ENCODE measurements at places on chromosomes 6 and 20. TPM values are rescaled to one million over a fixed set of nuclear protein-coding genes. Genes with fewer than 3 reads are reported as not detected.
A peak's percentile ranks its signal among the peaks of the same experiment; 100 is the strongest.

The TMEM217 gene
- total RNA-seq: 1.4 TPM

The PNPLA1 gene
- total RNA-seq: 0.20 TPM

The BNIP5 gene
- 0.06 TPM for total RNA-seq

The CTAGE9 gene
- not detected for total RNA-seq

The IRAK1BP1 gene
- 16.8 TPM for total RNA-seq

The PRPH2 gene
- total RNA-seq: 5.8 TPM

The CST4 gene
- not detected for total RNA-seq

The FAM83C gene
- not detected for total RNA-seq

The RAET1G gene
- total RNA-seq: not detected

The FRS3 gene
- total RNA-seq: 7.8 TPM

GRCh38 chr6:37515712-37516075, 16.0 kb upstream of the CCDC167 start:
- H3K4me3 ChIP-seq: no peak overlapping the region
- no peaks in the 10 kb centered on the region for H3K36me3 ChIP-seq
- H3K27me3 ChIP-seq: peaks cover 21% of the 10 kb centered on the region
- H3K27ac ChIP-seq: peak overlapping the region; percentile 88

- no peaks in the 10 kb centered on the region for H3K4me1 ChIP-seq
- no peaks in the 10 kb centered on the region for H3K36me3 ChIP-seq
- no peak overlapping the region for H3K27ac ChIP-seq
- no peaks in the 10 kb centered on the region for H3K27me3 ChIP-seq
Observed at GRCh38 chr6:25981568-25982263, 19.1 kb downstream of the TRIM38 start.

DNA sequence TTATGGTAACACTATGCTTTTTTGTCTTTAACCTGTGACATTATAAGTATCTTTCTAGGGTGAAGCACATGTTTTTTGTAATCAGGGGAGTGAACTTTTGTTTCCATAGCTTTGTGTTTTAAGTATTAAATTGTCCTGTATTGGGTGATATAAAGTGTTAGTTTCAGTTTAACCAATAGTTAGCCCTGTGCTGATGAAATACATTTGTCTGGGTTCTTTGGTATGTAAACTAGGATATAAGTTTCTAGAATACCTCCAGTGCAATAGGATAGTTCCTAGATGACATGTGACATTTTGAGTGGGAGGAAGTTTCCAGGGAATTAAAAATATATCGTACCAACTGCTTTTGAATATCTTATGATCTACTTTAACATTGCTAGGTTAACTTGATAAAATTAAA, 611.0 kb upstream of the MARCKS start:
- no peaks in the 10 kb centered on the region for H3K27me3 ChIP-seq
- DNase-seq: no peak
- H3K4me1 ChIP-seq: no peaks in the 10 kb centered on the region
- H3K36me3 ChIP-seq: no peaks in the 10 kb centered on the region
- H3K27ac ChIP-seq: no peak overlapping the region
- no peak overlapping the region for H3K4me3 ChIP-seq

DNA sequence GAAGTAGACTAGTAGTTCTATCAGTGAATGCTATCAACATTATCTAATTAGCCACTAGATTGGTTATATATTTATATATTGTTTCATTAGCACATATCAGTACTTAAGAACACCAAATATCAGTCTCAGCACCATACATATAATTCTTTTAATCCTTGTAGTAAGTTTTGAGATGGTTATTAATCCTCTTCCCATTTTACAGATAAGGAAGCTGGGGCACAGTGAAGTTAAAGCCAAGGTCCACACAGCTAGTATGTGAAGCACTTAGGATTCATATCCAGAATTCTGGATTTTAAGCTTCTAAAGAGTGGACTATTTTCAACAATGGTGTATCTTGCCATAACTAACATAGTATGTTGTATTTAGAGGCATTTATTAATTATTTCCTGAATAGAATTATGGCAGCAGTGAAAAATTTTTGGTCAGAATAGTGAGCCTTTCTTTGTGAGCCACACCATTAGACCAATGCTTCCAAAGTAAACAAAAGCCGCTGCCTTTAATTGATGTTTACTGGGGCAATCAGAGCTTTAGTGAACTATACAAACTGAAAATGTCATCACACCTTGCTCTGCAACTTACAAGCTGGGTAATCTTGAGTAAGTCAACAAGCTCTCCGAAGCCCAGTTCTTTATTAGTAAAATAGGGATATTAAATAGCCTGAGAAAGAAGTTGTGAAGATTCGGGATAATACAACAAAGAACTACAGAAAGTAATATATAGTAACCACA, 41.9 kb upstream of the HBS1L start:
- H3K36me3 ChIP-seq: no peaks in the 10 kb centered on the region
- DNase-seq: no peak
- H3K27ac ChIP-seq: no peak overlapping the region
- no peaks in the 10 kb centered on the region for H3K4me1 ChIP-seq
- H3K4me3 ChIP-seq: no peak overlapping the region
- H3K27me3 ChIP-seq: no peaks in the 10 kb centered on the region

DNA sequence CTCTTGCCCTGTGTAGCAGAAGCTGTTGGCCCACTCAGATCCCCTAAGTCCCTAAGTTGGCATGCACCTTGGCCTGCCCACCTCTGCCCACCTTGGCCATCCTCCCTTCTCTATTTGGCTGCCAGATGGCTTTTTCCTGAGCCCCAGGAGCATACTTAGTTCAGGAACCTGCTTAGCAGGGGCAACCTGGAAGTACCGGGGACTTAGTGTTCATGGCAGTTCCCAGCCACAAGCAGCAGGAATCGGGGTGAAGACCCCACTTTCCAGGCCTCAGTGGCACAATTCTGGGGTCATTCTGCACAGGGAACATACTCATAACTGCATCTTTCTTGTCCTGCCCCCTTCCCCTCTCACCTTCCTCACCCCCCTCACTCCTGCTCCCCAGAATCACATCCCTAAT, 158.0 kb upstream of the PMEPA1 start:
- H3K36me3 ChIP-seq: no peaks in the 10 kb centered on the region
- no peaks in the 10 kb centered on the region for H3K4me1 ChIP-seq
- H3K27ac ChIP-seq: no peak overlapping the region
- no peak overlapping the region for H3K4me3 ChIP-seq
- no peaks in the 10 kb centered on the region for H3K27me3 ChIP-seq

GRCh38 chr20:21615617-21616080, 89.8 kb upstream of the PAX1 start:
- DNase-seq: peak; percentile 92
- peaks cover 10% of the 10 kb centered on the region for H3K4me1 ChIP-seq
- H3K36me3 ChIP-seq: no peaks in the 10 kb centered on the region
- no peak overlapping the region for H3K4me3 ChIP-seq
- no peaks in the 10 kb centered on the region for H3K27me3 ChIP-seq

GRCh38 chr20:58967652-58968429, 13.2 kb upstream of the NELFCD start:
- H3K36me3 ChIP-seq: no peaks in the 10 kb centered on the region
- no peak overlapping the region for H3K27ac ChIP-seq
- H3K4me3 ChIP-seq: no peak overlapping the region
- DNase-seq: no peak
- H3K27me3 ChIP-seq: no peaks in the 10 kb centered on the region
- H3K4me1 ChIP-seq: no peaks in the 10 kb centered on the region

GRCh38 chr6:168157272-168158212, 78.5 kb upstream of the FRMD1 start:
- H3K4me3 ChIP-seq: no peak overlapping the region
- no peaks in the 10 kb centered on the region for H3K36me3 ChIP-seq
- DNase-seq: peak; percentile 57
- no peaks in the 10 kb centered on the region for H3K27me3 ChIP-seq

DNA sequence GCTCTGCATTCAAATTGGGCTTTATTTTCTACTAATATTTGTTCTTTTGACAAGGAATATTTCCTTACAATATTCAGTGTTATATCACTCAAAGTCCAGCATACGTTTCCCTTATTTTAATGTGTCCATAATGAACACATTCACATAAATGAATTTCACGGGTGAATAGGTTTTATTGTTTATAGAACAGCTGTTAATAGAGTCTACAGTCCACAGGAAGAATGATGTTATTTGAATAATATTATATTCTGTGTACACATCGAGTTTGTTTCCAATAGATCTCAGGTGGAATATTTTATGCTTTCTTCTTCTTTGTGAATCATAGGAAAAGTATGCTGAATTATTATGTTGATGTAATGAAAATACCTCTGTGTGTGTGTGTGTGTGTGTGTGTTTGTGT, 582.4 kb downstream of the CDH26 start:
- no peak for DNase-seq
- H3K27ac ChIP-seq: no peak overlapping the region
- no peaks in the 10 kb centered on the region for H3K36me3 ChIP-seq
- H3K4me3 ChIP-seq: no peak overlapping the region
- H3K27me3 ChIP-seq: no peaks in the 10 kb centered on the region

DNA sequence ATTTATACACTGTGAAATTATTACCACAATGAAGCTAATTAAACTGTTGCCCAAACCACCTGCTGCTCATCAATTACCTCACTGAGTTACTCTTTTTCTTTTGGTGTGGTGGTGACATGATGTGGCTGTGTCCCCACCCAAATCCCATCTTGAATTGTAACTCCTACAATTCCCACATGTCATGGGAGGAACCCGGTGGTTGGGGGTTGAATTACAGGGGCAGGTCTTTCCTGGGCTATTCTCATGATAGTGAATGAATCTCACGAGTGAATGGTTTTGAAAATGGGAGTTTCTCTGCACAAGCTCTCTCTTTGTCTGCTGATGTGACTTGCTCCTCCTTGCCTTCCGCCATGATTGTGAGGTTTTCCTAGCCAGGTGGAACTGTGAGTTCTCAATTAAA, 145.0 kb downstream of the LRRC1 start:
- no peak overlapping the region for H3K27ac ChIP-seq
- no peak for DNase-seq
- no peaks in the 10 kb centered on the region for H3K27me3 ChIP-seq
- H3K4me3 ChIP-seq: no peak overlapping the region

DNA sequence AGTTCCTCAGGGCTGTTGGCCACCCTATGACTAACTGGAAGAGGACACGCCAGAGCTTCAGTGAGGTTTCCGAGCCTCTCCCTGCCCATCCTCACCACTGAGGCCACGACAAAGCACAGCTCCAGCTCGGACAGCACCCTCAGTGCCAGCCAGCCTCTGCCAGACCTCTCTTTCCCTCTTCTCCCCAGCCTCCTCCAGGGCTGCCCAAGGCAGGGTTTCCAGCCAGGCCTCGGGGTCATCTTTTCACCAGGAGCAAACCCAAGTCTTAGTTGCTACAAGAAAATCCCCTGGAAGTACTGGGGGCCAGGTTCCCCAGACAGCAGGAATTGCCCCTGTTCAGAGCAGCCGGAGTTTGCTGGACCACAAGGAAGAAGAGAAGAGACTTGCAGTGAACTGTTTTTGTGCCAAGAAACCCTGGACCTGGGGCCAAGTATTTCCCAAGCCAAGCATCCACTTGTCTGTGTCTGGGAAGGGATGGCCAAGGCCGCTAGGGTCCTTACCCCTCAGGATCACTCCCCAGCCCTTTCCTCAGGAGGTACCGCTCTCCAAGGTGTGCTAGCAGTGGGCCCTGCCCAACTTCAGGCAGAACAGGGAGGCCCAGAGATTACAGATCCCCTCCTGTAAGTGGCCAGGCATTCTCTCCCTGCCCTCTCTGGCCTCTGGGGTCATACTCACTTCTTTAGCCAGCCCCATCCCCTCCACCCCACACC, 41.6 kb downstream of the PLAGL2 start:
- DNase-seq: peak; percentile 17
- H3K4me3 ChIP-seq: no peak overlapping the region

DNA sequence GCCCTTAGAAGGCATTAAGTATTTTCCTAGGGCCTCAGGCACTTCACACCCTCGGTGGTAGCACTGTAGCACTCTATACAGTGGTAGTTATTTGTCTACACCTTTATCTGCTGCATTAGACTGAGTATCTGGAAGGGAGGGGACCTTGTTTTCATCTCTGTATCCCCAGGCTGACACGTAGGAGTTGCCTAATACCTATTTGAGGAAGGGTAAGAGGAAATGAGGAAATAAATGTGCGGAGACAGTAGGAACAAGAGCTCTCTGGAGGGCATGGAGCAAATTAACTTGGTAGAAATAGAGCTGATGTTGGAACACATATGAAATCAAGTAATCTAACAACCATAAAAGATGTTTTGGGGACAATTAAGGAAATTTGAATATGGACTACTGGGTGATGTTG, 3.9 kb downstream of the CNPY3 start:
- peak; percentile 94 for DNase-seq
- H3K27me3 ChIP-seq: no peaks in the 10 kb centered on the region
- no peak overlapping the region for H3K27ac ChIP-seq
- peaks cover 33% of the 10 kb centered on the region for H3K36me3 ChIP-seq
- peaks cover 20% of the 10 kb centered on the region for H3K4me1 ChIP-seq
- no peak overlapping the region for H3K4me3 ChIP-seq

GRCh38 chr6:27767851-27768250, 144.3 kb downstream of the OR2B2 start:
- peaks cover 9% of the 10 kb centered on the region for H3K27me3 ChIP-seq
- no peak for DNase-seq

DNA sequence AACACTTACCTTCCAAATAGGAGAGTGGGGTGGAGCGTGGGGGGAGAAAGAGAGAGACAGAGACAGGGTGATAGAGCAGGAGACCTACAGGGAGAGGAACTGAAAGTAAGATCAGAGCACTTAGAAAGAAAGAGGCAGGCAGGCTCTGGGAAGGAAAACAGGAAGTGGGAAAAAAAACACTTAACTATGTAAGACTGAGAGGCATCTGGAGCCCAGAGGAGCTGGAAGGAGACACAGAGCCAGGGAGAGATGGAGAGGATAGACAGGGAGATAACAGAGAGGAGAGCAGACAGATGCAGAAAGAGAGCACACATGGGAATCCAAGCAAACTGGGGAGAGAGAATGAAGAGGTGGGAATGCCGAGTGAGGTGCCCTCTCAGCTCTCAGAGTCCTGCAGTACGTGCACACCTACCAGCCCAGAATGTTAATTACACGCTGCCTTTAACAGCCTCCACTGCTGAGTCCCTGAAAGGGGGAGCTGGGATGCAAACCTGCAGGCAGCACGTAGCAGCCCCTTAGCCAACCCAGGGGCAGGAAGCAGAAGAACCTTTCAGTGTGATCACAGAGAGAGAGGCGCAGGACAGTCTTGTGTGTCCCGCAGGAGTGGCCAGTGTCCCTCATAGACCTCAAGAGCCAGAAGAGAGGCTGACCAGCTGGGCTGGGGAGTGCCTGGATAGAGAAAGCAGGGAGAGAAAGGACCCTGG, 132.7 kb upstream of the LRFN2 start:
- H3K27ac ChIP-seq: peak overlapping the region; percentile 58
- no peak overlapping the region for H3K4me3 ChIP-seq
- no peaks in the 10 kb centered on the region for H3K36me3 ChIP-seq
- DNase-seq: peak; percentile 76
- H3K4me1 ChIP-seq: peaks cover 41% of the 10 kb centered on the region

GRCh38 chr20:22577515-22578220, 6.7 kb downstream of the FOXA2 start:
- DNase-seq: no peak
- no peaks in the 10 kb centered on the region for H3K36me3 ChIP-seq
- H3K4me1 ChIP-seq: peaks cover 25% of the 10 kb centered on the region
- peaks cover 98% of the 10 kb centered on the region for H3K27me3 ChIP-seq
- no peak overlapping the region for H3K27ac ChIP-seq

All from spinal cord (tissue), 10 donors.